ENCODE measurements at places on chromosomes 7 and 10.

DNA sequence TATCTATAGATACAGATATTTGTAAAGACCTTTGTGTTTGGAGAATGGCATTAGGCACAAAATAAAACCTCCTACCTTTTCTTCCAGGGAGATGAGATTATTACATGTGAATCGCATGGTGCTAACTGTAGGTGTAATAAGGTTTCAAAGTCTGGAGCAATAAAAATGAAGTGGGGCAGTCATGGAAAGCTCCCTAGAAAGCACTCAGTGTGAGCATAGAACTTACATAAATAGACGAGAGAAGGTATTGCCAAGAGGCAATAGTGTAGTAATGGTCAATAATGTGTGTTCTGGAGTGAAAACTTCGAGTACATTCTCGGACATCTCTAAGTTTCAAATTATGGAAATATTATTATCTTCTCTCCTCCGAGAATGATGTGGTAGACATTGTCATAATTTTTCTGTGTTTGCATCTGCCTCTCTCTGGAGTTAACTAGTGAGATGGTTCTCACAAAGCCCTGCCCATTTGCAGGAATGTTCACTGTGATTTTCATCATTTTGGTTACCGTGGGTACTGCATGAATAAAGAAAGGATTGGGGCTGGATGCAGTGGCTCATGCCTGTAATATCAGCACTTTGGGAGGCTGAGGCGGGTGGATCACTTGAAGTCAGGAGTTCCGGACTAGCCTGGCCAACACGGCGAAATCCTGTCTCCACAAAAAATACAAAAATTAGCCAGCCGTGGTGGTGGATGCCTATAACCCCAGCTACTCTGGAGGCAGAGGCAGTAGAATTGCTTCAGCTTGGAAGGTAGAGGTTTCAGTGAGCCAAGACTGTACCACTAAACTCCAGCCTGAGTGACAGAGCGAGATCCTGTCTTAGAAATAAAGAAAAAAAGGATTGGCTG is 10.6 kb downstream of the VIM start:
- no peak for DNase-seq

DNA sequence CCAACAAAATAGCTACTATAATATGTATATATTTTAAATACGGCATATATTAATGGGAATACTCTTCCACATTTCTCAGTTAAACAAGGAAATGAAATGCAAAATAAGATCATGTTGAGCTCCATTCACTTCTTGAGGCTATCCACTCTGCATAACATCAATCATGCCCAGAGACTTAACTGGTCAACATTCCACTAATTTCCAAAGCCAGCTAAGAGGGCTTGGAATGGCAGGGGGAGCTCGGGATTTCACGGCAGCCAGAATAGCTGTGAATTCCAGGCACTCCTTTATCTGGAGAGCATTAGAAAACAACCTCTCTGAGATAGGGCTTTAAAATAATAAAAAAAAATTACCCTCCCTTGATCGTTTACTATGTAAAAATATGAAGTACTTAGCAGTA is 194.9 kb upstream of the CDCA7L start:
- no peak for DNase-seq

GRCh38 chr7:99260395-99260794 is 12.2 kb upstream of the MYH16 start:
- no peak for DNase-seq

GRCh38 chr10:17961551-17962422 is 10.1 kb downstream of the SLC39A12 start:
- no peak for DNase-seq

DNA sequence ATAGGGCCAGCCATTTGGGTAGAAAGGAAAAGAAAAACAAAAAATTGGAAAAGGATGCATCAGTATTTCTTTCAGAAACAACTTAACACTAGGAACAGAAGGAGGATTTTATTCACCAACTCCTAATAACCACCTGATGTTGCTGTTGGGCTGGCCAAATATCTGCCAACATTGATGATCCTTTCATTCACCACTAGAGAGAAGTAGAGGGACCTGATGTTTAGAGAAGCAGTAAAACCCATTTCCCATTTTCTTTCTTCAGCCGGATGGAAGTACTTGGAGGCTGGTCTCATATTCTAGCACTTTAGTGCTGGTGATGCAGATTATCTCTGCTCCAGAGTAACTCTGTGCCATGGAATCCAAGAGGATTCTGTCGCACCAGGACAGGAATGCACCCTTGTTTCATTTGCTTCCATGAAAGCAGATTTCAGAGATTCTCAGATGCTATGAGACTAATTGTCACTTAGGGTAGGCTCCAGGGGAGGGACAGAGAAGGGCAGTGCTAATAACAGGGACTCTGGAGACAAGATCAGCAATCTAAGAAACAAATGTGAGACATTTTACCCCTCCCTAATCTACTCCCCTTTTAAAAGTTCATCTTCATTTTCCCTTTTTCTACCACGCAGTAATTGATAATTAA is 3.1 kb downstream of the KLLN start:
- DNase-seq = no peak

GRCh38 chr7:94584113-94584512 is 71.8 kb downstream of the SGCE start:
- DNase-seq = no peak

DNA sequence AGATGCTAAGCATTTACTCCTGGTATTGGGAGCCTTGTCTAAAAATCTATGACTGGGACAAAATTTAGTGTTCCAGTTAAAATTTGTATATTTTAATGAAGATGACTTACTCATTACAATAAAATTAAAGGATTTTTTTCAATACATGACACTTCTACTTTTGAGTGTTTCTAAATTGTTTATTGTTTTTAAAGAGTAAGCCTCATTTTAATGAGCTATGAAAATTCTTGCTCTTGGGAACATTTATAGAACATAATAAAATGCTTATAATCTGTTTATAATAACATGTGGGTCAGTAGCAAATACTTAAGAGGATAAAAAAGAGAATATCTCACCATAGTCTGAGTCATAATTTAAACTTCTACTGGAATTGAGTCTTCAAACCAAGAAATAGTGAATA is 149.5 kb downstream of the PLCE1 start:
- DNase-seq = no peak

DNA sequence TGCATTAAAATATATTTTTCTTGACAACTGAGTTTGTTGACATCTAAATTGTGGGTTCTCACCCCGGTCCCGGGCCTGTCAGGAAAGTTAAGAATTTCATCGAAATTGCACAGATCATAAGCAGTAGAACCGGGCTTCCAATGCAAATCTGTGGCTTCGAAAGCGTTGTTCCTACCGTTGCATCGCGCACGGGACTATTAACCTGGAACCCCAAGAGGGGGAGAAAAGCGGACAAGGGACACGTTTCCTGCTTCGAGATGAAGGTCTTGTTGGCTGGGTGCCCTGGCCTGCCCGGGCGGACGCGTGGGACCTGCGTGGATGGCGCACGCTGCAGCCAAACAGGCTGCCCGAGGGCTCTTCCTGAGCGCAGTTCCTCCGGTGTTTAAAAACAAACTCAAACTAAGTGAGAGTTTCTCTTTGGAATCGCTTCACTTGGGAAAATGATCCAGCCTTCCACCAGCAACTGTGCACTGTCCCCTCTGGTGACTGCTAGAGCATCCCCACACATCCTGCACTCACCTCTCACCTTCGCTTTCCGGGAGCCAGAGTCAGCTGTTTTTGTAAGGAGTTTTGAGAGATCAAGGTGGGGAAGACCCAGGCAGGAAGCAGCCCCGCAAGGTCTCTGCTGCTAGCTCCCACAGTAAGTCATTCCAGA is 5.1 kb upstream of the TBX20 start:
- DNase-seq = no peak

DNA sequence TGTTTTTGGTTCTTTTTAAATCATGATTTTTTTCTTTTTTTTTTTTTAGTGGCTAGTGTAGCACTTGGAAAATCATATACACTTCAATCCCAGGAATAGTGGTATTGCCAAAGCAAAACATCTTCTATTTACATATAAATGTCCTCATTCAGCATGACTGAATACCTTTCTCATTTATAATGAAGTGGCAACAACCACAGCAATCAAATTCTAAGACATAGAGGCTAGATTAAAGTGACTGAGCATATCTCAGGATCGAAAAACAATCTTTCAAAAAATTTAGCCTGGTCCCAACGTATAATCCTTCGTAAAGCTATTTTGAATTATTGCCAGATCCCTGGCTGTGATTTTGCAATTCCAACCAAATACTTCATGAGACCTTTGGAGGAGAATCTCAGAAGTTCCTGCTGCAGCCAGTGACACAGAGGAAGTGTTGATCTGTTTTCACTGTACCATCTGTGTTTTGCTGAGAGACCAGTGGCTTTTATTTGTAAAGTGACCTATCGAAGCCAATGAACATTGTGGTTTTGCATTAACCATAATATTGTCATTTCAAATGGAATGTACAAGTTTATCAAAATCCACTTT is 29.8 kb upstream of the SP8 start:
- DNase-seq = no peak

DNA sequence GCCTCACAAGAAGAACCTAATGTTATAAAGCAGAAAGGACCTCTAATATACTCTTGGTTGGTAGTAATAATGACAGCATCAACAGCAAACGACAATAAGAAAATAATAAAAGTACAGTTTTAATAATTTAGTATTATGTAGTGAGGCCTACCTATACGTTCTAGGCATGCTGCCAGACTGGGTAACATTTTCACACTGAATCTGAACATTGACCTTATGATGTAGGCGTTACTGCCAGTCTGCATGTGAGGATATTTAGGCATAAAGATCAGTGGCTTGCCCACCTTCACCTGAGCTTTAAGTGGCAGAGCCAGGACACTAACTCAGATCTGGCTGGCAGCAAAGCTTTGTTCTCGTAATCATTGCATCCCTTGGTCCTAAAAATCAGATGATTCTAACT is 2.5 kb downstream of the FGL2 start:
- no peak for DNase-seq

GRCh38 chr7:101699881-101700823 is 71.1 kb upstream of the MYL10 start:
- DNase-seq = no peak

- DNase-seq = no peak
Measured at GRCh38 chr7:30743371-30744074, 8.4 kb upstream of the INMT start.

GRCh38 chr10:20535897-20536881 is 360.9 kb downstream of the NEBL start:
- DNase-seq = no peak

GRCh38 chr7:77531038-77531437 is 6.1 kb upstream of the PTPN12 start:
- DNase-seq = no peak

- peak; percentile 39 for DNase-seq
Measured at GRCh38 chr7:43462836-43463235, 120.1 kb upstream of the STK17A start.

DNA sequence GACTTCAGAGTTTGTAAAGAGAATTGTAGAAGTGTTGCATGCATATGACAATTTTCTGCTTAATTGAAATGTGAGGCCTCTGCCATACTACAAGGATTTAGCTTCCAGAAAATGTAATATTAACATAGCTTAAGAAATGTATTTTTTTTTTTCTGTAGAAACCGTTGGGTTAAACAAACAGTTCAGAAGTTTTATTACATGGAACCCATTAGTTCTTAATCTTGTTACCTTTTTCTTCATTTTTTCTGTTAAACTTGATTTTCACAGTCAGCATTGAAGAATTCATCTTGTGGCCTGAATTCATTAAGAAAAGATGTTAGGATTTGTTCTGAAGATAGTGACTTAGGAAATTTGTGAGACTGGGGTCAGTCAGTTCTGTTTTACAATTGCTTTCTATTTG is 4.9 kb downstream of the PTEN start:
- DNase-seq = no peak

- DNase-seq = no peak
Measured at GRCh38 chr7:30196408-30196807, 61.6 kb downstream of the MTURN start.

GRCh38 chr10:114045136-114046086 is 1.7 kb downstream of the ADRB1 start:
- DNase-seq = no peak

DNA sequence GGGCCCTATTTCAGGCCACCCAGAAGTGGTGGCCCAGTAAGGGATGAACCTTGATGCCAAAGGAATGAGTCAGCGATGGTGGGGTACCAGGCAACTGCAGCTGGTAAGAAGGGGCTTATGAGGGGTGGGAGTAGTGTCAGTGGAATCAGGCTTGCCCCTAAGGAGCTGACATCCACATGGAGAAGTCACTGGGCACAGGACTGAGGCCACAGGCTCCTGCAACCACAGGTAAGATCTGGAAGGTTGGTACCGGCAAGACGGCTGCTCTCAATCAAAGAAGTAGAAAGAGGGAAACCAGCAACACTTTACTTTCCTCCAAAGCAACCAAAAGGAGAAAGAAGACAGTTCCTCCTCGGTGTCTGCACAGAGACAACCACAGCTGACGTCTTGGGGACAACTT is 2.5 kb downstream of the GCK start:
- no peak for DNase-seq

- no peak for DNase-seq
Measured at GRCh38 chr10:241451-241850, 106.2 kb downstream of the ZMYND11 start.

DNA sequence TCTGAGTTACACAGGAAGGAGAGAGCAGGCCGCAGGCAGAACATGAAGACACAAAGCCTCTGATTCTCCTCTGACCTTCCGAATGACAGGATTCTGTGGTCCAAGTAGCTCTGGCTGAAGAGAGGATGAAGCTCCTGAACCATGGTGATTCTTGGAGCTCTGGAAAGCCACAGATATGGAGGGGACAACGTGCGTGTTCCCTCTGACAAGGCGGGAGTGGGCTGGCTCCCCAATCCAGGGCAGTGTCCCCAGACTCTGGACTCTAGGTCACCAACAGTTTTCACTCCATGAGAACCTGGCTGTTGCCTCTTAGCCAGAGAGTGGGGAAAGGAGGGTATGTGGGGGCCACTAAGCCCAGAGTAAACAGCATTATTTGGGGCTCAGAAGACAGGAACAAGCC is 7.4 kb upstream of the TRPV6 start:
- DNase-seq = no peak

- DNase-seq = no peak
Measured at GRCh38 chr10:130652544-130652943, 516.4 kb downstream of the GLRX3 start.

DNA sequence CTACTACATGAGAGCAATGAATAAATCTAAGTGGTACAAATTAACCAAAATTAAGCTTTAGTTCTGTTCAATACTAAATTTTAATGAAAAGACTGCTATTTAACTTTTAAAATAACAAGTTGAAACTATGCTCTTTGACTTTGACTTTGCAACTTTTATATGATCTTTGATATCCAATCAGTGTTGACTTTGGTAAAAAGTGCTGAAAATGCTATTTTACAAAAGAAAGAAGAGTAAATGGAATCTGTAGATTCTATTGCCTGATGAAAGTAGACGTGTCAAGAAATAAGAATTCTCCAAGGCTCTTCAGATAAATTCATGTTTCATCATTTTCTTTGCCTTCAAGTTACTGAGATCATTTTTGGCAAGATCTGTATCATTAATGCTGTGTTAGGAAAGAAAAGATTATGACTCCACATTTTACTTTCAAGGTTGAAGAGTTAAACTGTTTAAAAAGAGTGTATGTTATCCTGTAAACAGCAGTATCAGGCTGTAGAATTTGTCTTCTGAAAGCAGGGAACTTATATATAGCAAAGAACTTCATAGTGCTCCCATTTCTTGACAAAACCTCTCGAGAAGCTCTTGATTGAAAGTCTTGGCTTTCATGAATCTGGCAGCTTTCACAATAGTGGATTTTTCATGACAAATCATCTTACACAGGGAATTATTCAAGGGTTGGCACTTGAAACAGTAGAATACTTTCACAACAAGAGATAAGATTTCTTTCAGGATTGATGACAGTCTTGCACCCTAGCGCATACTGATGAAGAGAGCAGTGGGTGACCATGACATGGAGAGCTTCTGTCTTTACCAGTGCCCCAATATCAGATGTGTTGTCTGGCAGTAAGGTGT is 72.1 kb downstream of the PTEN start:
- no peak for DNase-seq

GRCh38 chr7:46319841-46320240 is 398.8 kb upstream of the IGFBP3 start:
- no peak for DNase-seq

All from cerebellar nuclear complex (tissue), 1 donor.